Right lobe of liver (tissue), 6 donors: ENCODE measurements at places on chromosomes 6 and 20. TPM values are rescaled to one million over a fixed set of nuclear protein-coding genes. Genes with fewer than 3 reads are reported as not detected.

DNA sequence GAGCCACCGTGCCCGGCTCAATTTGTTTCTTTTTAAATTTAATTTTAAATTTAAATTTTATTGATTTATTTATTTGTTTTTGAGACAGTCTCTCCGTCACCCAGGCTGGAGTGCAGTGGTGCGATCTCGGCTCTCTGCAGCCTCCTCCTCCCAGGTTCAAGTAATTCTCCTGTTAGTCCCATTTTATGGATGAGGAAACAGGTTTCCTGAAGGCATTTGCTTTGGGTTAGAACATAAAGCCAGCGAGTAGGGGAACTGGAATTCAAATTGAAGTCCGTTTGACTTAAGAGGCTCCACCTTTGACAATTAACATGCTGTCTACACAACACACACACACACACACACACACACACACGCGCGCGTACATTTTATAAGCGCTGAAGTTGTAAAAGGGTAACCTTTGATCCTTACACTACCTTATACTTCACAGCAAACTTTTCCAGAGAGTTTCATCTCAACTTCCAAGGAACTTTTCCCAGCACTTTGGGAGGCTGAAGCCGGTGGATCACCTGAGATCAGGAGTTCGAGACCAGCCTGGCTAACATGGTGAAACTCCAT, 232.0 kb downstream of the BCAS1 start:
- DNase-seq = no peak

DNA sequence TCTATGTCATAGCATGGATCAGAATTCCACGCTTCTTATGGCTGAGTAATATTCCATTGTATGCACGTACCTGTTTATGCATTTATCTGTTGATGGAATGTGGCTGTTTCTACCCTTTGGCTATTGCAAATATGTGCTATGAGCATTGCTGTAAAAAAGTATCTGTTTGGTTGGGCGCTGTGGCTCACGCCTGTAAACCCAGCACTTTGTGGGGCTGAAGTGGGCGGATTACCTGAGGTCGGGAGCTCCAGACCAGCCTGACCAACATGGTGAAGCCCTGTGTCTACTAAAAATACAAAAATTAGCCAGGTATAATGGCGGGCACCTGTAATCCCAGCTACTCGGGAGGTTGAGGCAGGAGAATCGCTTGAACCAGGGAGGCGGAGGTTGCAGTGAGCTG, 182.4 kb downstream of the BCAS1 start:
- DNase-seq = no peak

- DNase-seq = no peak
Observed at GRCh38 chr20:50594231-50594590, 84.0 kb downstream of the PTPN1 start.

DNA sequence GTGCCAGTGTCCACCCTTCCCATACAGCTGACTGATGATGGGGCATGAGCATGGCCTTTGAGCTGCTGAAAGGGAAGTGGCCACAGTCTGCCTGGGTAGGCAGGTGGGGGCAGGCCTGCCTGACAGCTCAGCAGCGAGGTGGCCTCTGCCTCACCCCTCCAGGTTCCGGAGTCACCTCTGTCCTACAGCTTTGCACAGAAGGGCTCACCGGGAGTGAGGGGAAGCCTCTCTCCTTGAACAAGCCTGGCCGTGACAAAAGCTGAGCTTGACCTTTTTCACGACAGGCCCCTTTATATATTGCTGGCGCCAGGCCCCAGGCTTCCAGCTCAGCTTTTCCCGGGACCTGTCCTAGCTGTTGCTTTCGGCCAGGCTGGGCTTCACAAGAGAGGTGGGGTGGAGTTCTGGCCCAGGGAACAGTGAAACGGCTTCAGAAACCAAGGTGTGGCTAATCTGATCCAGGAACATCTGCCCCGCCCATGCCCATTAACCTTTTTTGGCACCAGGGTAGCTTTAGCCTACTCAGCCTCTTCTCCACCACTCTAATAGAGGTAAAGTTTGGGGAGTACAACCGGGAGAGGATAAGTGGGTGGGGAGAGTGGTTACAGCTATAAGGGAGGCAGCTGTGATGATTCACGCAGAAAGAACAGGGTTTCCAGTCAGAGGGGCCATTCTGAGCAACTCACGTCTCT, 42.9 kb downstream of the C6orf132 start:
- no peak for DNase-seq

- DNase-seq = no peak
Observed at GRCh38 chr6:130734161-130734560, 93.0 kb upstream of the SMLR1 start.

GRCh38 chr6:29916741-29917140, 25.6 kb upstream of the HLA-A start:
- no peak for DNase-seq

DNA sequence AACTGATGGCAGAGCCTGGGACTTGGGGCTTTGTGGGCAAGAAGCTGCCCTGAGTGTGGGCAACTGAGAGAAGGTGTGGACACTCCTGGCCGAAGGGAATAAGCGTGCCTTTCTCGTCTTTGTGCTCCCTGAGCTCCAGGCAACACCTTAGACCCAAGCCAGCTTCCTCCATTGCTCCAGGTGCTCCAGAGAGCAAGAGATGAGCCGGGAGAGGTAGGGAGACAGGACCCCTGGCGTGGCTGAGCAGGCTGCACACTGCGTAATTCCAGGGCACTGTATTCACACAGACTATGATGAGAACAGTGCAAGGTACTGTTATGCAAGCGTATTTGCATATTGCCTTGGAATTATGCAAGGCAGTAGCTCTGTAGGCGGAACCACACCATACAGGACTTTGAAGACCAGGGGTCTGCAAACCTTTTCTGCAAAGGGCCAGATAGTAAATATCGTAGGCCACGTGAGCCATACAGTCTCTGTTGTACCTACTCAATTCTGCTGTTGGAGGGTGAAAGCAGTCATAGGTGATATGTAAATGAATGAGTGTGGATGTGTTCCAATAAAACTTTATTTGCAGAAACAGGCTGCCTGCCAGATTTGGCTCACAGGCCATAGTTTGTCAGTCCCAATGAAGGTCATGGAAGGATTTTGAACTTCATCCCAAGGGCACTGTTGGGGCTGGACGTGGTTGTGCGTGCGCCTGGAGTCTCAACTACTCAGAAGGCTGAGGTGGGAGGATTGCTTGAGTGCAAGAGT, 42.1 kb upstream of the FAM83D start:
- DNase-seq = no peak

DNA sequence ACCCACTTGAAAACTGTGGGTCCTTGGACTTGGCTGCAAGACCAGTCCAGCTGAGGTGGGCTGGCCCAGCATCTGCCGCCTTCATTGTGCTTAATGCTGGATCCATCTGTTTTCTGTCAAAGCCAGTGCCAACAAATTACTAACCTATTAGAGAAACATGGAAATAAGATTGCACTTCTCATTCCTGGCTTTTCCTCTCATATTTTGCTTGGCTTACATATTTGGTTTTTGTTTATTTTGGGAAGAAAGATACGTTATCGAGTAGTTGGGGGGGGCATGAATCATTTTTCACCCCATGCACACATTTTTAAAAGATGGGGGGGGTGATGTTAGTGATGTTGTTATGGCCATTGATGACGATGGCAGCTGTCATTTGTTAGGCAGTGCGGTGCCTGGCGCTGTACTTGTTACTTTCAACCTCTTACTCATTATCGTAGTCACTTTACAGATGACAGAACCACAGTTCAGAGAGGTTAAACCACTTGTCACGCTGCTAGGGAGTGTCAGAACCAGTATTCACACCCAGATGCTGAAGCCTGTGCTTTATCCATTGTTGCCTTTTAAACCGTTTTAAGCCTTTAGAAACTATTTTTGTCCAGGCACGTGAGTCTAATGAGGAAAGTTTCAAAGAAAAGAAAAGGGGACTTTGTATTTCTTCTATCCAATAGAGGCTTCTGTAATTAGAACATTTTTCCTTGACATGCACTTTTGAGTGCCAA, 180.0 kb downstream of the TMEM242 start:
- no peak for DNase-seq

- no peak for DNase-seq
Observed at GRCh38 chr20:56392881-56393482, 537 bp downstream of the CSTF1 start.

DNA sequence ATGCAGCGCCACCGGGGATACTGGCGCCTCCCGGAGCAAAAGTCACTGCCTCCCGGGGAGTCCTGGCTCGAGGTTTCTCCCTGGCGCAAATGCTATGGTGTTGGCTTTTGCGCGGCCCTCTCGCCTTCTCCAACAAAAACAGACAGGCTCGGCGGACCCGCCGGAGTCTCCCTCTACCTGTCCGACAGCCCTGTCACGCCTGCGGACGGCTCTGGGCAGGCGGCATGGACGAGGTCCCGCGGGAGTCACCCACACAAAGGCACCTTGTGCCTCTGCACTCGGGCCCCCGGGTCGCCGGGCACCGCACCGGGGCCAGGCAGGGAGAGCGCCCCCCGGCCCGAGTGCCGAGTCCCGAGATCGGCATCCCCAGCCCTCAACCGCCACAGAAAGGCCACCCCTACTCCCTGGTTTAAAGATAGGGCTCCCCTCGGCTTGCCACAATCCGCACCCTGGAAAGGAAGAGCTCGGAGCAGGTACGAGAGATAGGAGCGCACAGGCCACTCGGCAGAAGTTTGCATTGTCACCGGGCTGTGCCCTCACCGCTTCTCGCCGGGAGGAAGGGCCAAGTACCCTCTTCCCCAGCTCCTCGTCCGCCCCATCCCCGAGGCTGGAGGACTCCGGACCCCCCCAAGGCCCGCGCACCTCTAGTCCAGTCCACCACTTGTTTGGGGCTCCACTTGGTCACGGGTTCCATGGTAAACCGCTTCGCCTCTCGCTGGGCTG, 903 bp downstream of the CNKSR3 start:
- DNase-seq = peak; percentile 61

GRCh38 chr6:156880913-156881312, 103.7 kb downstream of the ARID1B start:
- DNase-seq = no peak

GRCh38 chr6:165581678-165582077, 81.4 kb downstream of the PDE10A start:
- DNase-seq = no peak

DNA sequence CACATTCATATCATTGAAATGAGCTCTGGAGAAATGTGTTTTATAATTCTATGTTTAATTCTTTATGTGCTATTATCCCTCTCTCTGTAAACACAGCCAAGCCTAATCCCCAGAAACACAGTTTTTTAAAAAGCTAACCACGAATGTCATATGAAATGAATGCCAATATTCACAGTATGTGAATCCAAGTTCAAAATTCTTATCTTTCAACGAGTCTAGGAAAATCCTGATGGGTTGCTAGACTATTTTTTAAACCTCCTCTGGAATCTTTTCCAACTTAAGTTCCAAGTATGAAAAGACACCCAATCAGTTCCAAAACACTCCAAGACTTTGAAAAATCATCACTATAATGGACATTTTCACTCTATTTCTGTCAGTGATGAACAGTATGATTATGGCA, 689.3 kb downstream of the HACE1 start:
- DNase-seq = no peak

GRCh38 chr6:90581146-90581545, 5.7 kb downstream of the MAP3K7 start:
- DNase-seq = no peak

GRCh38 chr20:19074828-19075516, 137.5 kb upstream of the SLC24A3 start:
- peak; percentile 60 for DNase-seq

GRCh38 chr20:38499366-38499765, 26.7 kb downstream of the RALGAPB start:
- DNase-seq = no peak

GRCh38 chr6:168546151-168546550, 105.2 kb downstream of the SMOC2 start:
- DNase-seq = no peak

DNA sequence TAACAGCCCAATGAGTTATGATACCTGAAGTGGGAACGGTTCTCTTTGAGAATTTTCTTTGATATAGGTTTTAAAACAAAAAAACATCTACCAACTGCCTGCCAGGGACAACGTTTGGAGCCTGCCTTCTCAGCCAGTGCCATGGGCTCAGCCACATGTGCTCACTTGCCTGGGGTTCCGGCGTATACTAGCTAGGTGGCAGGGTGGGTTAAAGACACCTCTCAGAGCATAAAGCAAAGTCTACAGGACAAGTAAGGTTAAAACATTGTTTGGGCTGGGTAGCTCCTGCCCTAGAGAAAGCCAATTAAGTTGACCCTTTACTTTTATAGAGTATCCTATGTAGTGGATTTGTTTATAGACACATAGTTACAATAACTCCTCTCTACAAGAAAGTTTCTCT, 38.0 kb upstream of the SCGN start:
- DNase-seq = no peak

- DNase-seq = no peak
Observed at GRCh38 chr6:143698329-143698728, 20.6 kb downstream of the PHACTR2 start.

DNA sequence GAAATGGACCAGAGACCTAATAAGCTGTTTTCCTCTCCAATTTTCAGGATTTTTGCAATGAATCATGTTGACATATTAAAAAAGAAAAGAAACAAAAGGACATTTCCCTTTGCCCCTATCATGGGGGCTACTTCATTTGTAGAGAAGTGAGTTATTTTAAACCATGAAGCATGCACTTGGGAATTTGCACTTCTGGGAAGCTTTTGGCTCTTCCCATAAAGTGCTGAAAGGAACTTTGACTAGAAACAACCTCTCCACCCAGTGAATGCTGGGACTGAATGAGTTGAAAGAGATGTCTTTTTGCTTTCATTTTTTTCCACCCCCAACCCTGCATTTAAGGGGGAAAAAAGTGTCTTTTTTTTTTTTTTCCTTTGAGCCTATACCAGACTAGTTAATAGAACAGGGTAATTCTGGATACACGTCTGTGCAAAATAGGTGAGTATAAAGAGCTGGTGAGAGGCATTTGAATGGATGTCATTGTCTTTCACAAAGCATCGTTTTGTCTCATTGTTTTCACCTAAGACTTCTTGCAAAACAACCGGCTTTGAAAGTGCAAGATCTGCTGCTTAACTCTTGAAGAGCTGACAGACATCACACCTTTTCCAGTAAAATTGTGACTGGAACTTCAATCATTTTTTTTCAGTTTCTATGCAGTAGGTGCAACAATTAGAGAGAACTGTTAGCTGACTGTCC, 138.7 kb upstream of the BACH2 start:
- DNase-seq = no peak

DNA sequence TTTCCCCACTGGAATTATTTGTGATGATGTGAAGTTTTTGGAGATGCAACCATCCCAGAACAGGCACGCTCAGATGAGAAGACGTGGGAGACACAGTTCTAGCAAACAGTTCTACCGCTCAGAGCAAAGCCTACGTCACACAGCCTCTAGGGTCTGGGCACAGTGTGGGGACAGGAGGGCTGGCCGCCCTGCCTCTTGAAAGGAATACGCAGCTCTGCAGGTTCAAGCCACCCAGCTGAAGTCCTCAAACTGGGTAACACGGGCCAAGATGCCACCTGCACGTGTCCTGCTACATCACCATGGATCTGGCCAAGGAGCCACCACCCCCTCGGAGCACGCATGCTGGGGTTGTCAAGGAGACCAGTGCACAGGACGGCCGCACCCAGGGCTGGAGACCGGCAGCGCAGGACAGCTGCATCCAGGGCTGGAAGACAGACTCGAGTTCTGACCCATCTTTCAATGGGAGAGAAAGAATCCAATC, 75.0 kb downstream of the NOL4L start:
- DNase-seq = no peak

- no peak for DNase-seq
Observed at GRCh38 chr6:56231827-56232226, 15.6 kb downstream of the COL21A1 start.

Gene GMPR
- 5.2 TPM for total RNA-seq

Gene MCHR2
- total RNA-seq = not detected

Gene CST2
- not detected for total RNA-seq

Gene CDSN
- total RNA-seq = not detected

Gene CDKN1A
- total RNA-seq = 20.0 TPM

Gene CTAGE9
- not detected for total RNA-seq

Gene BPIFB2
- 0.12 TPM for total RNA-seq

Gene SYCP2
- total RNA-seq = 0.70 TPM
